ENCODE measurements at places on chromosomes 11 and 22.

- DNase-seq = no peak
Observed at GRCh38 chr11:16611401-16611921, 127.0 kb upstream of the C11orf58 start.

GRCh38 chr11:120558744-120559431, 47.3 kb downstream of the GRIK4 start:
- no peak for DNase-seq

DNA sequence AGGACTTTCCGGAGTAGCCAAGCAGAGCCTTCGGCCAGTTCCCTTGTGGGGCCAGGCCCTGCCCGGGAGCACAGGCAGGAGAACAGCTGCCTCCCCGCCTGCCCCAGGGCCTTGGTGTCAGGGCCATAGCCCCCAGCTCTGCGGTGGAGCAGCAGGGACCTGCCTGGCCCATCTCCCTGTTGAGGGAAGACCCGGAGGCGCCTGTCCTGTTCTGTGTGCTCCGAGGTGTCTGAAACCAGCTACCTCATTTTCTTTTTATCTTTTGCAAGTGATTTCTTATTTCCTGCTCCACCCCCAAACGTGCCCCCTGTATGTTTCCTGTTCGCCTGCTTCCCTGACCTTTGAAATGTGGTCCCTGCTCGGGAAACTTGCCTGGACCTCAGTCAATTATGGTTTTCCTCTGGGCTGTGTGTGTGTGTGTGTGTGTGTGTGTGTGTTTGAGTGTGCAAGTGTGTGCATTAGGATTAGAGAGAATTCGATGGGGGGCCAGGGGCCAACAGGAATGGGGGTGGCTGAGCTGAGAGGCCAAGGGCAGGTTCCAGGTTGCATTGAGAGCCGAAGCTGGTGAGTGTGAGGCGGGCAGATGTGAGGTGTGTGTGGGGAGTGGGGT, 19.1 kb downstream of the LRP5 start:
- no peak for DNase-seq

- no peak for DNase-seq
Observed at GRCh38 chr11:93988455-93988854, 32.7 kb upstream of the HEPHL1 start.

DNA sequence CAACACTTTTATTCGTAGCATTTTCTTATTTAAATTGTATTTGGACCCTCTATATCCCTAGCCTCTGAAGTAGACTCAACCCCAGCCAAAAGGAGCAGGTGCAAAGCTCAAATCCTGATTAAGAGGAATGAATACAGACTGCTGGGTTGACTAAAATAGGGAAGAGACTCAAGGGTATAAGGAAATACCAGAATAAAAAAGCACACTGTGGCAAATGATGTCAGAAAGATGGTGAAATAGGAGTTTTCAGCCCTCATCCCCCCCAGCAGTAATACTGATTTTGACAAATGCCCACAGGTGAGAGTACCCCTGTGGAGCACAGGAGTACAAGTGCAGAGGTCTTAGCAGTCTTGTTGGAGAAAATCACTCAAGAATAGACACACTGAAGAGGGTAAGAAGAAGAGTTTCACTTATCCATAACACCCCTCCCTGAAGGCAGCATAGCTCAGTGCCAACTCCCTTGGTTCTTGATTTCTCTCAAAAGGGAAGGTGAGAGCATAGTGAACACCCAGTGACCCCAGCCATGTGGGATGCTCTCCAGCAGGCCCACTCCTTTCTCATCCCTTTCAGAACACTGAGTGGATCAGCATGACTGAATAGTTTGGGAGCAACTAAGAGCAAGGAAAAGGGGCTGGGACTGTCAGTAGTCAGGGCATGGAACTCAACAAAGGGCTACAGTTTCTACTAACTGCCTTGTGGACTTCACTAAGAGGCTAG, 71.7 kb downstream of the TBC1D22A start:
- no peak for DNase-seq
